Stimulated activated CD4-positive, alpha-beta T cell treated with anti-CD3 and anti-CD28 coated beads, Interleukin-1b, Interleukin-23, amount 100 ng/mL, for 1 hour (primary cell): ENCODE measurements at places on chromosomes 2 and 18.

DNA sequence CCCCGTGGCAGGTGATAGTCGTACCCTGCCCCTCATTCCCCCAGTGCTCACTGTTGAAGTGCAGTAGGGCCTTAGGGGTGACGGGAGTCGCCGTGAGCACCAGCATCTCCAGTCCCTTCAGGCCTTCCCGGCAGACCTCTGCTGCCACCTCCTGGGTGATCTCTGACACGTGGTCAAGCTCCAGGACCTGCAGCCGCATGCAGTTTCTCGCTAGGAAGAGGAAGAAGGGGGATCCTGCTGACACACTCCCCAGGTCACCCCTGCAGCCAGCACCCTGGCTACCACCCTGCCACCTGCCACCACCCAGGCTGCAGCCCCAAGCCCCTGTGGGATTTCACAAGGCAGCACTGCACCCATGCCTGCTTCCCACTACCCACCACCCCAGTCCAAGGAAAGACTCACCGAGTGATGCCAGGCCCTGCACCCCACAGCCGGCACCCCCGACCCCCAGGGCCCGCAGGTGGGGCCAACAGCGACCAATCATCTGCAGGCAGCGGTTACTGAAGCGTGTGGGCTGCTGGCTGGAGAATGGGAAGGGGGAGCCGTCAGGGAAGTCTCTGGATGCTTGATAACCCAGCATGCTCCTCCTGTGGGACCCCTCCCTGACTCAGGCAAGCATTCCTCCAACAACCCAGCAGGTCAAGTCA is 23.8 kb downstream of the FBXO41 start:
- DNase-seq: no peak

- no peak for DNase-seq
Observed at GRCh38 chr18:52219102-52219501, 120.9 kb upstream of the DCC start.

DNA sequence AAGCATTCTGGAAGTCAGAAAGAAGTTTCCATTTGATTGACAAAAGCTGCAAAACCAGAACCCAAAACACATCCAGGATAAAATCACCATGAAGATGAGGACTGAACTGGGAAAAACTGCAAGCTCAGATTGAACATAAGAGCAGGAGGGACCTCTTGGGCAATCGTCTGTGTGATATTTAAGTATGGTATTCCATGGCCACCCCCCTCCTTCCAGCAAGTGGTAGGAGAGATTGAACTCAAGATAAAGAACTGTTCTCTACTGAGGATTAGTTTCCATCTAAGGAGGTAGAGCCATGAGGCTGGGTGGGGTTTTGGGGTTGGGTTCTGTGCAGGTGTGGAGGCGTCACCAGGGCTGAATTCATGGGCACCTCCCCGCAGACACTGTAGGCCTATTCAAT is 251.1 kb downstream of the NCKAP5 start:
- DNase-seq: no peak

- no peak for DNase-seq
Observed at GRCh38 chr2:203394519-203395227, 66.5 kb downstream of the ABI2 start.

GRCh38 chr2:232621186-232621585 is 12.2 kb upstream of the EFHD1 start:
- no peak for DNase-seq

DNA sequence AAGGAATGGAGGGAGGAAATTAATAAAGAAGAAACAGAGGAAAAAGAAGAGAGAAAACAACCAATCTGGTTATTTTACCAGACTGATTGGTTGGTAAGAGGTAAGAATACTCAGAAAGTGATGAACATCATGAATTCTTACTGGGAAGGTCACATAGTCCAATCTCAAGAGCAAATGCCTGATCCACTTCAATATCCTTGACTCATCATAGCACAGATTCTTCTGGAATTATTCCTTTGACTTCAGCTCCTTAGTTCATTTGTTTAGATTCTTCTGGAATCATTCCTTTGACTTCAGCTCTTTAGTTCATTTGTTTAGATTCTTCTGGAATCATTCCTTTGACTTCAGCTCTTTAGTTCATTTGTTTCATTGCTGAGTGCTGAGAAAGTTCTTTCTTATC is 2030.6 kb upstream of the CELF4 start:
- DNase-seq: no peak

DNA sequence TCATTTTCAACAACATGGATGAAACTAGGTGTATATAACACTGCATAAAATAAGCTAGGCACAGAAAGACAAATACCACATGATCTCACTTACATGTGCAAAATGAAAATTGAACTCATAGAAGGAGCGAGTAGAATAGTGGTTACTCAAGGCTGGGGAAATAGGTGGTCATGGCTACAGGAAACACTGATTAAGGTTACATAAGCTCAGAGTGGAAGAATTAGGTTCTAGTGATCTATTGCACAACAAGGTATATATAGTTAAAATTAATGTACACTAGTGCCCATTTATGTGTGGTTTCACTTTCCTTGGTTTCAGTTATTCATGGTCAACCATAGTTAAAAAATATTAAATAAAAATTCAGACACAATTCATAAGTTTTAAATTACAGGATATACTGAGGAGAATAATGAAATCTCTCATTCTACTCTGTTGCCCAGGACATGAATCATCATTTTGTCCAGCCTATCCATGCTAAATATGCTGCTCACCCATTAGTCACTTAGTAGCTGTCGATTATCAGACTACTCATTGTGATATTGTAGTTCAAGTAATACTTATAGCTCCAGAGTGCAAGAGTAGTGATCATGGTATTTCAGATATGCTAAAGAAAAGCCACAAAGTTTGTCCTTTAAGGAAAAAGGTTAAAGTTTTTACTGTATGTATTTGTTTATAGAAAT is 1530.9 kb upstream of the LRRTM1 start:
- no peak for DNase-seq

DNA sequence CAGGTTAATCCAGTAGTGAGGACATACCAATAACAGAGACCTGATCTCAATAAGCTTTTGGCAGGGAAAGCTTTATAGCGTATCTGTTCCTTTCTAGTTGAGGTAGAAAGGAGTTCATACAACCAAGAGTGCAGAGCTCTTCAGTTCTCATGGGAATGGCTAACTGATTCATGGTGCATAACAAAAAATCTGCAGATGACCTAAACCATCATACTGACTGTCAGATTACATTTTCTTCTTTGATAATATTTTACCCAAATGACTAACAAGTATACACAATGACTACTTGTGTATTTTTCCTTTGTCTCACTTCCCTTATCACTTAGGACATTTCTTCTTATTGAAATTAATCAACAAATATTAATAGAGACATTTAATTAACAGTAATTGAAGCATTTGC is 140.0 kb upstream of the SERTAD2 start:
- DNase-seq: no peak

DNA sequence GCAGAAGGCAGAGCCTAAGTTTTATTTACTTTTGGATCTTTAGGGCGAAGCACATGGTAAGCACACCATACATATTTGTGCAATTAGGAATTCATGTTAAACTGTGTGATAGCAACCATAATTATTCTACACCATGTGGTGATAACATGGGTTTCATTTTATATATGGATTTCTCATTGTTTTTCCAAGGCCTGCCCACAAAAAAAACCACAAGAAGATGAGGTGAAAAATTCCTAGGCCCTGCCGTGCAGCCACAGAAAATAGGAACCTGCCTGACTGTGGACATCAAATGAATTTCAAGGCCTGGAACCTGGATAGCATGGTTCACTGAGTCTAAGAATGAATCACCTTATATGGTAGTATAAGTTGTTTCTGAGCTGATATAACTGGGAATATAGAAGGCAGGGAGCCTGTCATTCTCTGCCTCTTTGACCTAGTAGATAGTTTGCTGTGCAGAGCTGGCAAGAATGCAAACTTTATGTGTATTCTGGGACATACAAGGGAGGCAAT is 22.4 kb upstream of the SSB start:
- DNase-seq: no peak

DNA sequence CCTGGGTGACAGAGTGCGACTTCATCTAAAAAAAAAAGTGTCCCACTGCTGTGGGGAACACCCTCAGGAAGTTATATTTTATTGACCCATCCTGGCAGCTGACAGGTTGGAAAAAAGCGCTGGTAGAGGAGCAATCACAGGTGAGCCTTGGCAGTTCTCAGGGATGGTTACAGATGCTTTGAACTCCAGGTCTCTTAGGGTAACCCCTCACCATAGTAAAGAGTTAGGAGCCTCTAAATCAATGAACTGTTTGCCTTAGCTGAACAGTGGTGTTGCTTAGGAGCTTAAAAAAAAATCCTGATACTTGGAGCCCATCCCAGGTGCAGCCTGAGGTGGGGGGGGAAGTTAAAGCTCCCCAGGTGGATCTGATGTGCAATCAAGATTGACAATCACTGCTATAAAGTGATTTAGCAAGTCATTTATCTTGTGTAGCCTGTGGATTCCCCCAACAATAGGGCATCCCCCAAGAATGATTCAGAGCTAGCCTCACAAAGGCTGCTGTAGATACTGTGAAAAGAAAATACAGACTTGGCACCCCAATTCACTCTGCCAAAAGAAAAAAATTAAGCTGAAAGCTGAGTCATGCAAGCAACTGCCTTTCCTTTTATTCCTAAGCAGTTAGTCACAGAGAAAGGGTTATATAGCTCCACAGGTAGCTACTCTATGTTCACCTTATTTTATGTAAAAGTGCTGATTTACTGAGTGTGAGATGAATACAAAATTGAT is 14.8 kb downstream of the SLC16A14 start:
- no peak for DNase-seq

DNA sequence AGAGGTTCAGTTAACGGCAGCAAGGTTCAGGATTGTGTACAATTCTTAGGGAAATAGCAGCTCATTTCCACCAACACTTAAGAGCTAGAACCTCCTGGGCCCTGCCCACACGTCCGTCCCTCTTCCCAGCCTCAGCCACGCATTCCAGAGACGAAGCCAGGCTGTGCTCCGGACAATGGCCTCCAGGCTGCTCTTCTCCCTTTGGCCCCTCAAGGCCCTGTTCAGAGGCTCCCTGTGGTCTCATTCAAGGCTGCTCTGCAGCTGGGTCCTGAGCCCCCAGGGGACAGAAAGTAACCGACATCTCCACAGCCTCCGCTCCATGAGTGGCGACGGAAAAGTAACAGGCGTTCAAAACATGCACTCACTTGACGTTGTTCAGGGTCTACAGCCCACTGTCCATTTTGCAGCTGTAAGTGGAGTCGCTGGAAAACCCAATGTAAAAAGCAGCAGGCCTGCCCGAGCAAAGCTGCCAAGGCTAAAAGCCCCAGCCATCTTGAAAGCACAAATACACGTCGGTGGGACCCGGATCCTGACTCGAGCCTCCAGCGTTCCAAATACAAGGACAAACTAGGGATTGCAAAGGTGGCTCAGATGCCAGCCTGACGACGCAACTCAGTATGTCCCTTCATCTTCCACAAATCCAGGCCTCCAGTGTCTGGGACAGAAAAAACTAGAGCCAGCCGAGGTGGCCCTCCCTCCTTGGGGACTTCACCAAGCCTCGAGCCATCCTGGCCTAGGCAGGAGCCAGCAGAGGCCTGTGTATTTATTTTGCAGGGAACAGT is 76.9 kb downstream of the NDUFA10 start:
- no peak for DNase-seq
